Midbrain (tissue), 1 donor: ENCODE measurements at places on chromosomes 5 and 9.

DNA sequence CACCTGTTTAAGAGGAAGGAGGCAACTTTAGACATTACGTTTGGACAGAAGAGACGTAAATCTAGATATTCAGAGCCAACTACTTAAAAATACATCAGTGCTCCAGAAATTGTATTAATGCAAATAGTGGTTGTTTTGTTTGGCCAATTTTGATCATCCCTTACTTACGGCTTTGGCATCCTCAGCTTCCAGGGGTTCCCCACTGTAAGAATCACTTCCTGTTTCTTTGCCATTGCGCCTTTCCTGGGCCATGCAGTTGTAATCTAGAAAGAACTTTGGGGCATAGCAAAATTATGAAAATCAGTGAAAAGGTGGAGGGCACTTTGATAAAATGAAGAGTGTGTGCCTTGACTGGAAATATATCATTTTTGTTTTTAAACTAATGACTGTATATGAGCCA lies 537.2 kb upstream of the TLE4 start:
- DNase-seq: no peak

- no peak for DNase-seq
Measured at GRCh38 chr9:84339962-84340361, 596 bp downstream of the SLC28A3 start.

DNA sequence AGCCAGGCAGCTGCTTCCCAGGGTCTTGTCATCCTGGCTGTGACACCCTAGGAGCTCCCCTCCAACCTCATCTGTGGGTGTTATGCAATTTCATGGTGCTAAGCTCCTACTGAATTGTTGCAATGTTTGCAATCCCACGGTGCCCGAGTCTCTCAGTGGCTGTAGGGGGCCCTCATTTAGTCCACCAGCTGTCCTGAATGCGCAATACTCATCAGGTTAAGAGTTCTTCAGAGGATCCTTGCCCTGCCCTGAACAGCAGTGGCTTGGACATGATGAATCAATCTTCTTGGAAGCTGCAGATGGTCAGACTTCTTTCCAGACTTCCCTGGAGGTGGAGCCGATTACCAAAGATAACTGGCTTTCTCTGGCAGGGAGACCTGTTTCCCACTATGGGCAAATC lies 584.1 kb downstream of the CCDC171 start:
- DNase-seq: no peak

GRCh38 chr5:119291877-119292276 lies 63.9 kb upstream of the TNFAIP8 start:
- DNase-seq: no peak

GRCh38 chr9:121207371-121207940 lies 5.8 kb upstream of the RAB14 start:
- no peak for DNase-seq

GRCh38 chr5:98804066-98804465 lies 30.6 kb downstream of the RGMB start:
- DNase-seq: no peak

GRCh38 chr5:74139589-74139988 lies 500.9 kb downstream of the ENC1 start:
- no peak for DNase-seq

- peak; percentile 47 for DNase-seq
Measured at GRCh38 chr9:36862206-36863145, 171.6 kb downstream of the PAX5 start.

DNA sequence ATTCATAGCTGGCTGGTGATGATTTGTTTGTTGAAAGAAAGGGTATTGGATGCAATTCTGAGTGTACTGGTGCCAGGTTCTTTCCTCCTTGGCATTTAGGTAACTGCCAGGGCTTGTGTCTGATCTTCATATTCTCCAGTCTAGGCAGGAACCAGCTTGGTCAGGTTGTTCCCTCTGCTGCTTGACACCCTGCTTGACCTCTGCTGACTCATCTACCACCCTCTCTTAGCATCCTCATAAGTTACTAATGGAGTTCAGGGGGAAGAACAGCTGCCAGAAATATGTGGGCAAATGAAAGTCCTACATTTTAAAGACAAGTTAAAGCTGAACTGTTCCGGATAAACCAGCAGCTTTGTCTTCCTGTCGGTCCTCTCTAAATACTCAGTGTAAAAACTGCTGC lies 116.1 kb upstream of the TNC start:
- no peak for DNase-seq

DNA sequence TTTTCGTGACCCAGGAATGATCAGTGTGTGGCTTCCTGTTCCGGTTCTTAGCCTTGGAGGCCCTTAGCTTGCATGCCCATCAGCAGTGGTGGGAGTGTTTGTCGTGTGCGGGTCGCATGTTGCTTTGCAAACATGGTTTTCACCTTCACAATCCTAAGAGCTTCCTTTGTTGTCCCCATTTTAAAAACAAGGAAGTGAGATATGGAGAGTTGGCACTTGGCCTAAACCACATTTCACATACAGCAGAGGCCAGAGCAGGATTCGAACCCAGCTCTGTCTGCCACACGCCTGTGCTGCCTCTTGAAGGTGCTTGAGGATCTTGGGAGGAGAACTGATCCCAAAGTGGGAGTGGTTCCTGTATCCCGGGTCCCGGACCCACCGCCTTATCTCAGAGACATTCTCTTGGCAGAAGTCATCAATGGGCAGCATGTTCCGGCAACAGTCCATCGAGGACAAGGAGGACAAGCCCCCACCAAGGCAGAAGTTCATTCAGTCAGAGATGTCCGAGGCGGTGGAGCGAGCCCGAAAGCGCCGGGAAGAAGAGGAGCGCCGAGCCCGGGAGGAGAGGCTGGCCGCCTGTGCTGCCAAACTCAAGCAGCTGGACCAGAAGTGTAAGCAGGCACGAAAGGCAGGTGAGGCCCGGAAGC lies 38.2 kb upstream of the POMT1 start:
- no peak for DNase-seq

- no peak for DNase-seq
Measured at GRCh38 chr9:27019589-27019988, 14.1 kb upstream of the LRRC19 start.

DNA sequence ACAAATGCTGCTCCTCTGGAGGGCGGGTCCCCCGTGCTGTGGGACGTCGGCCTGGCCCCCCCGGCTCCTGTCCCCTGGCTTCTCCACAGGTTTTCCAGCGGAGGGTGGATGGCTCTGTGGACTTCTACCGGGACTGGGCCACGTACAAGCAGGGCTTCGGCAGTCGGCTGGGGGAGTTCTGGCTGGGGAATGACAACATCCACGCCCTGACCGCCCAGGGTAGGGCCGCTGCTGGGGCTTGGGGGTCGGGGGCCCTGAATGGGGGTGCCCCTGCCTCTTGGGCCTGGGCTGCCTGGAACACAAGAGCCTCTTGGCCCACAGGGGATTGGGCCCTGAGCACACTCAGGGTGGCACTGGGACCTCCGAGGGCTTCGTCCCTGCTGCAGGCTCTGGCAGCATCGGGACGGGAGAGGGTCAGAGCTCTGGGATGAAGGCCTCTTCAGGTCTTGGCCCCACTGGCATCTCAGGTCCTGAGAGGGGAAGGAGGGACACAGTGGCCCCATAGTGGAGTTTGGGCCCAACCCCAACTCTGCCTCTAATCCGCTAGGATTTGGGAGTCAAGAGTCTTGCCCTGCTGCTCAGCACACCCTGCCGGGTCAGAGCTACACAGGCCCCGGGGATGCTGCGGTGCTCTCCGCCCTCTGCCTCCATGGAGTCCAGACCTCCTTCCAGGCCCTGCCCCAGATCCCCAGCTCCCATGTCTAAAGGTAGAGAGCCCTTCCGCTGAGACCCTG lies 5.2 kb downstream of the FCN2 start:
- DNase-seq: no peak

DNA sequence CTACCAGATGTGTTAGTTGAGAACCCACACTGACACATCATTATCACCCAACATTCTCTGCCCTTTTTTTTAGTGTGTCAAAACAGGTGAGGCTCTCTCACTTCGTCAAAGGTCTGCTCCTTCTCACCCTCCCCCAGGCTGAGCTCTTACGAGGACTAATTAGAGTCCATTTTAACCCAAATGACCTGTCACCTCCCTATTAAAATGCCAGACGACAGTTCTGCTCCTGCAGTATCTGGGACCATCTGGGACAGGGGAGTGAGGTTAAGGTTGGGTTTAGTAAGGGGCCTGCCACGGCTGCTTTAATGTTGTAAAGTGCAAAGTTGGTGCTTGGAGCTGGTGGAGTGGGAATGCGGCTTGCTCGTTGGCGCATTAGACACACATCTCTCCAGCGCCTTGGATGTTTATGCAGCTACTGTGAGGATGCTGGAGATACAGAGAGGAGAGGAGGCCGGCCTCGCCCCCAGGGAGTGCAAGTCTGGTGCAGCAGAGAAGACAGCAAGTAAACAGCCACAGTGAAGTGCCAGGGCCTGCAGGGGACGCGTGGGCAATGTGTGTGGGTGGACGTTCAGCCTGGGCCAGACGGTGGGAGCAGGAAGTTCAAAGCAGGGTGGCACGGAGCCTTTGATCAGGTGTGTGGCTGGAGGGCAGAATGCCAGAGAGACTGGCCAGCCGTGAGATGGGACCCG lies 96.2 kb downstream of the C9orf50 start:
- no peak for DNase-seq

DNA sequence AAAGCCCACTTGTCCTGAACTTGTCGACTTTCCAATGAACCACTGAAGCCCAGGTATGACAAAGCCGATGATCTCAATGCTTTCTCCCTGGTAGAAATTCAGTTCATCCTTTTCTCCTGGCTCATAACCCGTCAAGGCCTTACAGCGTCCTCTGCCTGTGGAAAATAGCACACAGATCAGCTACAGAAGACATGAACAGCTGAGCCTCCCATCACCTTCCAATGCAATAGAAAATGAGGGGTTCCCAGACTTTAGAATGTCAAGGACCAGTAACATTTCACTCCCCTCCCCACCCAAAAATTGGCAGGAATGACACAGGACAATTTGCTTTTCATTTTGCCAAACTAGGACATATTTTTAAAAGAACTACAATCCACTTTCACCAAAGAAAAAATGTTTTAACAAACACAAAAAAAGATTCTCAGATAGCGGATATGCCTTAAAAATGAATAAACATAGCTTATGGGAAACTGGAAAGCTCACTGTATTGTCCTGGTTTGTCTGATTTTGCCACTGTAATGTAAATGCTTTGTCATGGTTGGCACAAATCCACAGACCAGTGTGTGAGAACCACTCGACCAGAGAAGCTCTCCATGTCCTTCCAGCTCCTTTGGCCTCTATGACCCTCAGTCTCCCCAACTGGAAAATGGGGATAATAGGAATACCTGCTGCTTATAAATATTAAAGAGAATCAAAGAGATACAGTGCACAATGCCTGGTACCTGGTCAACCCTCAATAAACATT lies 24.4 kb downstream of the SH3TC2 start:
- DNase-seq: no peak

DNA sequence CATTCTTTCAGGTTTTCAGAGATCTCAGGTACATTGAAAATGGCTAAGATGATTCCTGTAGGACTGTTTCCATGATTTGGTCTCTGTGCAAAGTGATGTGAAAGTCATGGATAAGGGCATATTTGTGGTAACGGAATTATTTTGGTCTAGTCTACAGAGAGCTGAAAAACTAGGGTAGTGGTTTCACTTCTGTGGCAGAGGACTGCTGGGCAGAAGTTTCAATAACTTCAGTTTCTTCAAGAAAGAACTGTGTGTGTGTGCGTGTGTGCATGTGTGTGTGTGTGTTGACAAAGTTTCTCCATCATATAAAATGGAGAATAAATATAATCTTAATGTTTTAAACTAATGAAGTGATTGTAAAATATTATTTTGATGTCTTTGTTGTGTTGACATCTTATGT lies 4.3 kb downstream of the CNOT8 start:
- no peak for DNase-seq

- no peak for DNase-seq
Measured at GRCh38 chr5:113917997-113918396, 404.5 kb downstream of the YTHDC2 start.

- DNase-seq: no peak
Measured at GRCh38 chr5:68499987-68500386, 284.4 kb downstream of the PIK3R1 start.

- no peak for DNase-seq
Measured at GRCh38 chr5:172493906-172494305, 39.6 kb upstream of the SH3PXD2B start.

DNA sequence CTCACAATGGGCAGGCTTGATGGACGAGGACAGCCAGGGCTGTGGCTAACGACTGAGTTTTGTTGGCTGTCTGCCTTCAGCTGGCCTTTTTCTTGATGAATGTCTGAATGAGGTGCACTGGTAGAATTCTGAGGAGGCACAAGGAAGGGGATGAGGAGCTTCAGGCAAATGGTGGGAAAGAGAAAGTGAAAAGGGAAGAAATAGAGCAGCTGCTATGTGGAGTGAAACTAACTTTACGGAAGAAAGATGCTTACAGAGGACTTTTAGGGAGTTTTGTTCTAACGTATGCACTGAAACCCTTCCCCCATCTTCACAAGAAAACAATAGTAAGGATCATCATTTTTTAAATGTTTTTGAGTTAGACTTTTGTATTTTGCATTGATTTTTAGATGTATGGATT lies 45.3 kb downstream of the OR2K2 start:
- no peak for DNase-seq

DNA sequence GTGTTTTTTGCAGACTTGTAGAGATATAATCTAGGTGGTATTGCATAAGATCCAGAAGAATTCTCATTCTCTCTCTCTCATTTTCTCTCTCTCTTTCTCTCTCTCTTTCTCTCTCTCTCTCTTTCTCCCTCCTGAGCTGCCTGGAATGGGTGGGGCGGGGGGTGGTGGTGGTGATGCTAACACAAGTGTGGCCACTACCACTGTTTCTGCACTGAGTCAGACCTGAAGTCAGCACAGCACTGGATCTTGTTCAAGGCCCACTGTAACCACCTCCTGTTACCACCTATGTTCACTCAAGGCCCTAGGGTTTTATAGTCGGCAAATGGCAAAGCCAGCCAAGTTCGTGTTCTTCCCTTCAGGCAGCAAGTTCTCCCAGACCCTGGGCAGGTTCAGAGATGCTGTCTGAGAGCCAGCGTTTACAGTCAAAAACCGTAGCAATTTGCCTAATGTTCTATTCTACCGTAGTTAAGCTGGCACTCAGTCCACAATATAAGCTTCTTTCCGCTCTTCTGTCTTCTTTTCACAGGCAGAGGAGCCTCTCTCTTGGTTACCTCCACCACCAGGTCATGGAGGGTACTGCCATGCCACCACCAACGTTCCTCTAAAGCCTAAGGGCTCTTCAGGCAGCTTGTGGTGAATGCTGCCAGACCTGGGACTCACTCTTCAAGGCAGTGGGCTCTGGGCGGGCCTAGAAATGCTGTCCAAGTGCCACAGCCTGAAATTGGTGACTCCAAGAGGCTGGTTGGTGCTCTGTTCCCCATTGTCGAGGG lies 235.7 kb upstream of the PRR16 start:
- no peak for DNase-seq

GRCh38 chr5:63121471-63121870 lies 542.9 kb downstream of the LRRC70 start:
- no peak for DNase-seq

DNA sequence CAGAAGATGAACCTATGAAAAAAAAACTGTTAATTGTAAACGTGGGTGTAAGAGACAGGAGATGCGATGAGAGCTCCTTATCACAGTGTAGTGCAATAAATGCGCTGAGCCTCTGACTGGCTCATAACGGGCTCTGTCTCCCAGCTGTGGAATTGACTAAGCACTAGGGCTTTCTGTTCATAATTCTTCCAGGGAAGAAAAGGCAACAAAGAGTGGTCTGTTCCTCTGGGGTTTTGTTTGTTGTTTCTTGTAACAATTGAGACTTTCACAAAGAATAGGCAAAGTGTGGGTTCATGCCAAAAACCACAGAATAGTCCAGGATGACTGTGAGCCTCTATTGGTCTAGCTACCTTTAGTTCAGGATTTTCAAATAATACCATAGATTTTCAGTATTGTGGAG lies 39.4 kb downstream of the UBE2QL1 start:
- DNase-seq: peak; percentile 84
